Stomach (tissue), 19 donors: ENCODE measurements at places on chromosomes 3 and 15. TPM values are rescaled to one million over a fixed set of nuclear protein-coding genes. Genes with fewer than 3 reads are reported as not detected.

DNA sequence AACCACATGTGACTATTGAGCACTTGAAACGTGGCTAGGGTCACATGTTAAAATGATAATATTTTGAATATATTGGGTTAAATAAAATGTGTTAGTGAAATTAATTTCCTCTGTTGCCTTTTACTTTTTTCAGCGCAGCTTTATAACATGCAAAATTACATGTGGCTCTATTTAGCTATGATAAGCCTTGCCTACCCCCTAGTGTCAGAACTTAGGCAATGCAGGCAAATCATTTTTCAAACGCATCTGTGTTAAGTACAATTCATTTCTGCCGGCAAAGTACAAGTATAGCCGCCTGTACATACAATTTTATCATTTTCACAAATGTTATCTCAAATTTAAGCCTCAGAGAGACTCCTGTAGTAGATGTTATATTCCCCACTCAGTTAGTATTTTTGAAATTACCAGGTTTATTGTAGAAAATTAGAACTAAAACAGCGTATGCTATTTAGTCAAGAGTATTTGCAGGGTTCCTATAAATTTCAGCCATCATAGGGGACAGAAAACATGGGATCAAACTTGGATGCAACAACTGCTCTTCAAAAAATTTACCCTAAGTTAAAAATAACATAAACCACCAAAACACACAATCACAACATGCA, 56.1 kb downstream of the TAFA4 start:
- no peak for DNase-seq

- DNase-seq: peak; percentile 15
These were observed 83.6 kb downstream of the COL6A5 start for GRCh38 chr3:130428871-130429712.

DNA sequence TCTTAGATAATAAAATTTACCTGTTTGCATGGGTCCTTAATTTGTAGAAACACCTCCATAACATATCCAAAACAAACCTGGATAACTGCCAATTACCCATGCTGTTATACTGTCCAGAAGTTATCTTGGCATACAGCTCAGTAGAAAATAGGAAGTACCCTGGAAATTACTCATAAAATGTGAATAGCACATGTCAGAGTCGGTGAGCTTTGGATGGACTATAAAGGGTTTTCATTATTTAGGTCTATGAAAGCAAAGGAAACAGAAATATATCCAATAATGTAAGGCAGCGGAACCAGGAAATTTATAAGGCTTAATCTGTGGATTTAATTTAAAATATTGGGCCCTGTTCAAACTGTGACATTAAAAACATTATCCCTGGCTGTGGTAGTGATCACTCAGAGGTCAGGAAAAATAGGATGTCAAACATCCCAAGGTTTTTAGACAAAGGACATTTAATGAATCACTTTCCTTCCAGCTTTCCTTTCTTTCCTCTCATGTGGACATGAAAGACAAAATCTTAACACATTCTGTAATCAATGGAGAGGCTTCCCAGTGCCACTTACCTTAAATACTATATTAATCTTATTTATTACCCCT, 459.0 kb upstream of the DPH6 start:
- no peak for DNase-seq

The FGF12 gene
- 0.87 TPM for total RNA-seq

- DNase-seq: no peak
These were observed 81.5 kb downstream of the SENP2 start for GRCh38 chr3:185667574-185667973.

DNA sequence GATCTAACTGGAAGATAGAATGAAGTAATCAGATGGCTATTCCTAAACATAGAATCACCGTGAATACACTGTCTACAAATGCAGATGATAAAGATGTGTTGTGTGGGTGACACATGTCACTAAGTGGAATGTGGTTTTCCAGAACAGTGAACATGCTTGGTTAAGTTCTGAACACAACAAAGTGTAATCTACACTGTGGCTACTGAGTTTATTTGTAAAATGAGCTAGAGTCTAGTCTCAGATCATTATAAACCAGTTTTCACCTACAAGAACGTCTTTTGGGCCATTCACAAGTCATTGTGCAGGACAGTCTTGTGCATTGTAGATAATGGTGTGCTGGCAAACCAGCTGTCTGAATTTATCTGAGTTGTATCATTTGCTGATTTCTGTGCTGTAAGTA, 35.3 kb downstream of the OXNAD1 start:
- DNase-seq: no peak

- DNase-seq: no peak
These were observed 632.7 kb downstream of the NTRK3 start for GRCh38 chr15:87623832-87624231.

DNA sequence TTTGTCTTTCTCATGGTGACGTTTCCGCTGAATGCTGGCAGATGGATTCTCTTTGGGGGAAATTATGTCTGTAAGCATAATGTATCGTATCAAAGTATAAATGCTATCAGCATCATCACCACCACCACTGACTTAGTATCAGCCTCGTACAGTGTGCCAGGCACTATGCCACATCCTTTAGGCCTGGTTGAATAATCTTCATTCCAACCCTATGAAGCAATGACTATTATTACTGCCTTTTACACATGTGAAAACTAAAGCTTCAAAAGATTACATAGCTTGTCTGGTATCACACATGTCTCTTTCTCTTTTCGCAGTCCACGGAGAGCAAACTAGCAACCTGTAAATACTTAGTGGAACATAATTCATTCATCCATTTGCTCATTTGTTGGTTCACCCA, 166.7 kb upstream of the PRICKLE2 start:
- DNase-seq: no peak

- DNase-seq: no peak
These were observed 483.2 kb upstream of the TBL1XR1 start for GRCh38 chr3:177680472-177680821.

DNA sequence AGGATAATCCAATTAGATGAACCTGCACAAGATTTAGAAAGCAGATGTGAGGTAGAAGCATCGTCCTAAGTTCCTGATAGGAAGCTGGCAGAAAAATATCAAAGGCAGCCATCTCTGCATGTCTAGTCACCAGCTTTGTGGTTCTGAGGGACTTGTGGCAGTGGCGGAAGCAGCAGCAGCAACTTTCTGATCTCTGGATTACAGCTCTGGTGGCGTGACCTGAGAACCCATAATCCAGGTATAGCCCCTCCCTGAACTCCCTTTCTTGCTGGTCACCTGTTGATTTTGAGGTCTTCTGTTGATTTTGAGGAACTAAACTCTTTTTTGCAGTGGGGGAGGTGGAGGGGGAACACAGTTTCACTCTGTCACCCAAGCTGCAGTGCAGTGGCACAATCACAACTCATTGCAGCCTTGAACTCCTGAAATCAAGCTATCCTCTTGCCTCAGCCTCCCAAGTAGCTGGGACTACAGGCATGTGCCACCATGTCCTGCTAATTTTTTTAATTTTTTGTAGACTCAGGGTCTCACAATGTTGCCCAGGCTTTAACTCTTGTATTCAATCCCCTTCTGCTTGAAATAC, 7.9 kb downstream of the FSIP1 start:
- peak; percentile 41 for DNase-seq
